ENCODE measurements at places on chromosomes 2 and 18. TPM values are rescaled to one million over a fixed set of nuclear protein-coding genes. Genes with fewer than 3 reads are reported as not detected.

C2orf72 gene
- total RNA-seq: 0.25 TPM

KIF5C gene
- total RNA-seq: 0.13 TPM

SERPINB7 gene
- not detected for total RNA-seq

TNFAIP6 gene
- total RNA-seq: 25.2 TPM

MYO5B gene
- total RNA-seq: 0.06 TPM

CCL20 gene
- total RNA-seq: not detected

PLB1 gene
- 1.2 TPM for total RNA-seq

TDRD15 gene
- total RNA-seq: not detected

ATP6V1C2 gene
- total RNA-seq: not detected

DUSP11 gene
- 24.6 TPM for total RNA-seq

NDUFB3 gene
- total RNA-seq: 147 TPM

OR6B2 gene
- total RNA-seq: not detected

NR4A2 gene
- total RNA-seq: 9.4 TPM

TMEM163 gene
- 0.26 TPM for total RNA-seq

DCDC2C gene
- not detected for total RNA-seq

GKN1 gene
- total RNA-seq: not detected

RMND5A gene
- 13.1 TPM for total RNA-seq

TCF7L1 gene
- total RNA-seq: 2.0 TPM

Data from aortic smooth muscle cell (primary cell).